ENCODE measurements at places on chromosomes 6 and 20.

DNA sequence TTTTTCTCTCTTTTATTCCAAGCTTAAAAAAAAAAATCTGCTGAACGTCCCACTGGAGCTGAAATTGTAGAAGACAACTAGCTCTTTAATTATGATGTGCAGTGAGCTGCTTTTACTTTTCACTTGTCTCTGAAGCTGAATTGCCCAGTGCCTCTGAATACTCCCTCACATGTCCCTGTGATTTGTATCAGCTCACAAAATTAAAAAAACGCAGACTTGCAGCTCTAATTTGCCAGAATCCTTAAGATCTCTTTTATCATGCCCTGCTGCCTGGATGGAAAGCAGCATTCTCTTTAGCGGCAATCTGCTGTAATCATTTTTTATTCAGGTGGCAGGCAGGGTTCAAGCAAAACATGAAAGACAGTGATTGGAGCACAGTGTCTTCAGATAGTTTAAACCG is 443.8 kb upstream of the SPTLC3 start:
- no peak for DNase-seq

DNA sequence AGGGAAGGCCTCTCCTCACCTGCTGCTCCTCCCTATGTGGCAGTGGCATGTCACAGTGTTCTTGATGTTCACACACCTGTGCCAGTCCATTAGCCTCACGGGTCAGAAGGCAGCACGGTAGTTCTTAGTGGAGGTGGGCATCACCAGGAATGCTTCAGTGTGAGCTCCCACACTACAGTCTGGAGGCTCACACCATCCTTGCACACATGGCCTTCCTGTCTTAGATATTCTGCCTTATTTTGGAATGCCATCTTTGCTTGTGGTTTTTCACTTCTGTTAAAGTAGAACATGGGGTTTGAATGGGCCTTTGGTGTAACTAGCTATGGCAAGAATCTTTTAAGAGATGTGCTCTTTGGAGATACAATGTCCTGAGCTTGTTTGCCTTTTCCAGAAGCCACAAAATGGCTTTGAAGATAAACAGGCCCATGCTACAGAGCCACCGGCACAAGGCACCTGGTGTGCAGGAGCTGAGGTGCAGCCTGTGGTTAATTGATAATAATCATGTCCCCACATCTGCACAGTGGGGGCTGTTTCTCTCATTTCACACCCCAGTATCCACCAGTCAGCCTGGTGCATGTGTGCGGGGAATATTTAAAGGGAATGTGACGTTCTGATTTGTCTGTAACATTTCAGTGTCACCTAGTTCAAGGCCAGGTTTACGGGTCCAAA is 3.2 kb upstream of the SLC17A9 start:
- no peak for DNase-seq

GRCh38 chr20:56380375-56380774 is 11.6 kb downstream of the AURKA start:
- DNase-seq = no peak

GRCh38 chr20:40952136-40952535 is 76.5 kb upstream of the TOP1 start:
- no peak for DNase-seq

GRCh38 chr6:43838276-43839036 is 68.4 kb downstream of the VEGFA start:
- DNase-seq = no peak

DNA sequence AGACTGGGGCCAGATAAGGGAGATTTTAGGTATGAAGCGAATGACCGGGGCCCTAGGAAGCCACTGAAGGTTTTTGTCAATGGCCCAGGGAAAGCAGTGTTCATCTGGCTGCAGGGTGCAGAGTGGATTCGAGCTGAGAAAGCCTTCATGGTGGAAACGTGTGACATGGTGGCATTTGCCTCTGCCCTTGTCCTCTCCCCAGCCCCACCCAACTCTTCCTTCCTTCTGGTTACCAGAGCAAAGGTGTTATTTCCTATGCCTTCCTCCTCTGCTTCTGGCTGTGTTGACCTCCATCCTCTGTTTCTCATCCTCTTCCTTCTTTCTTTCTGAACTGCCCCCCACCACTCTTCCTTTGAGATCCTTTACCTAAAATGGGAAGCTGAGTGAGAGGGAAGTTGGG is 195.1 kb upstream of the SUPT3H start:
- DNase-seq = no peak

GRCh38 chr20:46666306-46666705 is 15.0 kb upstream of the SLC13A3 start:
- no peak for DNase-seq

DNA sequence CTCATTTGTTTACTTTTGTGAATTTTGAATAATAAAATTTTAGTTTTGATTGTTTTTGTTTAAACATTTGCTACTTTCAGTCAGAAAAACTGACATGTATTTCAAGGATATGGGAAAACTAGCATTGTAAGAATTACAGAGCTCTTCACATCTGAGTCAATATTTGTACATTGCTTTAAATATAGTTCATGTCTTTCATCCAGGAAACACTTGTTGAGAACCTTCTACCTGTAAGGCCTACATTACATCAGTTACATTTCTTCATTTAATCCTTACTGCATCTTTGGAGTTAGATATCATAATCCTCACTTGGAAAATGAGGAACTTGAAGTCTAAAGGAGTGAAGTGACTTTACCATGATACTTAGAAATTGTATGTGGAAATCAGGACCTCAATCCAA is 242.9 kb downstream of the KCNQ5 start:
- DNase-seq = no peak
